Left renal pelvis (tissue), 4 donors: ENCODE measurements at places on chromosomes 5 and 9. TPM values are rescaled to one million over a fixed set of nuclear protein-coding genes. Genes with fewer than 3 reads are reported as not detected.

SNX30 gene
- polyA plus RNA-seq = 12.0 TPM

IFNW1 gene
- not detected for polyA plus RNA-seq

FOXD4L4 gene
- not detected for polyA plus RNA-seq

SPZ1 gene
- polyA plus RNA-seq = not detected

SOHLH1 gene
- not detected for polyA plus RNA-seq

HTR1A gene
- polyA plus RNA-seq = not detected

TAS2R1 gene
- 0.15 TPM for polyA plus RNA-seq

GFI1B gene
- polyA plus RNA-seq = 0.63 TPM

IL5 gene
- polyA plus RNA-seq = not detected

MRPL36 gene
- 35.1 TPM for polyA plus RNA-seq

CACNA1B gene
- polyA plus RNA-seq = 0.70 TPM

NCS1 gene
- 31.8 TPM for polyA plus RNA-seq

SLC6A18 gene
- polyA plus RNA-seq = 0.11 TPM

WDR70 gene
- 54.7 TPM for polyA plus RNA-seq

MYMK gene
- polyA plus RNA-seq = not detected

ANP32B gene
- polyA plus RNA-seq = 266 TPM

TMEM245 gene
- polyA plus RNA-seq = 65.2 TPM

ARSI gene
- polyA plus RNA-seq = 3.0 TPM

NUTM2G gene
- polyA plus RNA-seq = 0.37 TPM

NR2F1-AS1 gene
- 54.3 TPM for polyA plus RNA-seq

LHFPL2 gene
- polyA plus RNA-seq = 48.4 TPM

CKMT2 gene
- 5.6 TPM for polyA plus RNA-seq

PCDHA8 gene
- polyA plus RNA-seq = 0.08 TPM

SPATA31C1 gene
- polyA plus RNA-seq = 0.63 TPM

DPP7 gene
- 11.1 TPM for polyA plus RNA-seq

DNLZ gene
- 6.9 TPM for polyA plus RNA-seq

CYLC2 gene
- not detected for polyA plus RNA-seq

RASGRF2 gene
- polyA plus RNA-seq = 17.5 TPM

C1QTNF2 gene
- polyA plus RNA-seq = 2.2 TPM

IRX2 gene
- polyA plus RNA-seq = 22.2 TPM

COL15A1 gene
- 85.4 TPM for polyA plus RNA-seq

CRAT gene
- 42.8 TPM for polyA plus RNA-seq

C9orf78 gene
- 77.1 TPM for polyA plus RNA-seq

PTGR1 gene
- 331 TPM for polyA plus RNA-seq
